ENCODE measurements at places on chromosomes 16 and 17.
A peak's percentile ranks its signal among the peaks of the same experiment; 100 is the strongest.

DNA sequence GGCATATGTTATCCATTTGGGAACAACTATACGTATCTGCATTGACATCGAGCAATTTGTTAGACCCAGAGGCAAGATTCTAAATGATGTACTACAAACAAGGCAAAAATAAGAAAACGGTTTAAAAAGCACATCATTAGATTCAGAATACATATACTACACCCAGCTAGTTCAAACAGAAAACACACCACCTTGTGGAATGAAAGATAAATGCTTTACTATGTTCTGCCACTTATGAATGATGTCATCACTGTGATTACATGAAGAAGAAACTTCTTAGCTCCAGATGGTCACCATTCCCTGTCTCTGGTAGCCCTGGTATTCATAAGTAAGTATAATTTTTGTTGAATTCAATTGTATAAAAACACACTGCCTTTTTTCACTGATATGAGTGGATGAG, 7.8 kb downstream of the NACA2 start:
- peak; percentile 4 for DNase-seq

DNA sequence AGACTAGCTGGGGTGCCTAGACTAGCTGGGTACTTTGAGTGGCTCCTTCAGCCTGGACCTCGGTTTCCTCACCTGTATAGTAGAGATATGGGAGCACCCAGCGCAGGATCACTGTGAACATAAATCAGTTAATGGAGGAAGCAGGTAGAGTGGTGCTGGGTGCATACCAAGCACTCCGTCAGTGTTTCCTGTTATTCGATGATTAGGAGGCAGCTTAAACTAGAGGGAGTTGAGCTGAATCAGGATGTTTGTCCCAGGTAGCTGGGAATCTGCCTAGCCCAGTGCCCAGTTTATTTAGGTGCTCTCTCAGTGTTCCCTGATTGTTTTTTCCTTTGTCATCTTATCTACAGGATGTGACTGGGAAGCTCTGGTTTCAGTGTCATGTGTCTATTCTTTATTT, 8.4 kb upstream of the TMEM235 start:
- DNase-seq = no peak

DNA sequence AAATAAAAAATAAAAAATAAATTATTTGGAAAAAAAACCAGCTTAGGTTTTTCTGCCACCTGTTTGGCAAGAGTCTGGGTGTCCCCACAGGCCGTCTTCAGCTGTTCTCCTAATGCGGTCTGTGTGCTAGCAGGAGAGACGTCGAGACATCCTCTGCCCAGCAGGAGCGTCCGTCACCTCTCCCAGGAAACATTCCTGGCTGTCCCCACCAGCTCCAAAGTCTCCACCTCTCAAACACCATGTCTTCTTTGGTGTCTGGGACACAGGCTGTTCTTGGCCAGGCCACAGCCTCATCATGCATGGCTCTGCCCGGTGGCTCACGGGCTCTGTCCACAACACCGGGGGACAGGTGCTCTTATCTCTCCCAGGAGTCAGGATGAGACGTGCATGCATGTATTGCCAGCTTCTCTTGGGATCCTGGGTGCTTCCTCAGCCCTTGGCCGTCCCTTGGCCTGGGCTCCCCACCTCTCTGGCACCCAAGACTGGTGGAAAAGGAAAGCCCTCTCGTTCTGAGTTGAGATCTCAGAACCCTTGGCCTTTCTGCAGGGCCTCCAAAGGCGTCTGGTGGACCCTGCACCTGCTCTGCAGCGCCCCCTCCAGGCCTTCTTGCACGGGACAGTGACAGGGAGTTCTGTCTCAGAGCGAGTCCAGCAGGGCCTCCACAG, 84.9 kb upstream of the CBX4 start:
- DNase-seq = no peak

GRCh38 chr16:12802048-12802447, 1.6 kb downstream of the CPPED1 start:
- DNase-seq = no peak

- no peak for DNase-seq
Observed at GRCh38 chr17:8069587-8069860, 18.0 kb downstream of the ALOX12B start.
